ENCODE measurements at places on chromosomes 2 and 18.

DNA sequence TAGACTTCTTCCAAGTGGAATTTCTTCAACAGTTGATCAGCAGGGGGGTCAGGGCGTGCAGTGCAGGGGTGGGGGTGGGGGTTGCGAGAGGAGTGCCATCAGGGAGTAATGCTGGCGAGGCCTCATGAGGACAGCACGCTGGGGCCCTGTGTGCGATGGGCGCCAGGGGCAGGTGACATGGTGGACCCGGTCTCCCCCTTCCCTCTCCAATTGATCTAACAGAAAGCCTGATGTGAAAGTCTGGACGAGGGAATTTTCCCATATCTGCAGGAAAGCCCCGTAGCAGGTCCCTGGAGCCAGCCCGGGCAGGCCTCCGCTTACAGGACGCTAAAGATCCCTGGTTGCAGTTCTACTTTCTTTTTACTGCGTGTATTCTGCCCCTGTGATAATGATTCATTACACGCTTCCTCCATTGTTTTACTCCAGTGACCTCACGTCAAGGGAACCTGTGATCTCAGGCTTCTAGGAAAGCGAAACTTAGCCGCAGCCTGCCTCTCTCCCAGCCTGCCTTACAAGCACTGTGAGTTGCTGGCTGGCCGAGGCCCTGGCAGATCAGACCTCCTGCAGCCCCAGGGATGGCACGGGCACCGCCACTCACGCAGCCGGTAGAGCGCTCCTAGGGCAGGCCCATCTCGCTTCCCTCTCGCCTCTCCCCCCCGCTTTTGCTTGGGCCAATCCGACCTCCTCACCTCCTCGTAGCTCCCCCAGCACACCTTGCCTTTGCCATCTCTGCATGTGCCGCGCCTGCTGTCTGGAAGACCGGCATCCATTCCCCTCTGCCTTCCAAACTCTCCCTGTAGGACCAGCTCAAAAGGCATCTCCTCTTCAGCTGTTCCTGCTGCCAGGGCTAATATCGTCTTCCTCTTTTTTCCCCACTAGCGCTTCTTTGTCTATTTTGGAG, 19.2 kb downstream of the NEURL3 start:
- no peak for DNase-seq

DNA sequence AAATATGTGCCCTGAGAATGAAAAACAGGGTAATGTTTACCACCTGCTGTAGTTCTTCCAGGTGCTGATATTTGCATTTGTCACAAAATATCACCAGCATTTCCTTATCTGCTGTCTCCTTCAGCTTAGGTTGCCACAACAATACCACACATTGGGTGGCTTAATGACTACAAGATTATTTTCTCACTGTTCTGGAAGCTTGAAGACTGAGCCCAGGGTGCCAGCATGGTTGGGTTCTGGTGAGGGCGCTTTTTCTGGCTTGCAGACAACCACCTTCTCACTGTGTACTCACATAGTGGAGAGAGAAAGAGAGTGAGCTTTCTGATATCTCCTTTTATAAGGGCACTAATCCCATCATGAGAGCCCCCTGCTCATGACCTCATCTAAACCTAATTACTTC, 407.5 kb upstream of the RGPD4 start:
- no peak for DNase-seq

- DNase-seq = no peak
Observed at GRCh38 chr2:122249673-122250072, 494.2 kb downstream of the TSN start.

- DNase-seq = no peak
Observed at GRCh38 chr18:295756-296490, 28.1 kb upstream of the THOC1 start.

- no peak for DNase-seq
Observed at GRCh38 chr2:136394136-136395060, 276.4 kb upstream of the CXCR4 start.

GRCh38 chr2:219475278-219475677, 23.4 kb upstream of the GMPPA start:
- DNase-seq = no peak

GRCh38 chr18:69636529-69637301, 236.0 kb downstream of the DOK6 start:
- DNase-seq = no peak

GRCh38 chr2:221467610-221468009, 104.5 kb downstream of the EPHA4 start:
- no peak for DNase-seq

GRCh38 chr2:200738590-200738989, 73.1 kb upstream of the BZW1 start:
- DNase-seq = no peak

DNA sequence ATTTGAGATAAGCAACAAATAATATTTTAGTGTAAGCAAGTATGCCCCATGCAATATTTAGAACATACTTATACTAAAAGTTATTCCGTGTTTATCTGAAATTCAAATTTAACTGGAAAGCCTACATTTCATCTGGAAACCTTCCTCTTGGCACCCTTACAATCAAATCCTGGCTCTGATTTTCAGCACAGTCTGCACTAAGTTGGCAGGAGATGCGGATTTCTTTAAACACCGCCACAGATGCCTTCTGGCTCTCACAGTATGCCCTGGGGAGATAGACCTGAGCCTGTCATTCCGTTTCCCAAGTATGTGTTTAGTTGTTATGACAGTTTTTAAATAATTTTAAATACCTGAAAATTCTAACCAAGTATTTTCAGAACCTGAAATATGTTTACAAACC, 7.3 kb upstream of the MLPH start:
- peak; percentile 99 for DNase-seq

DNA sequence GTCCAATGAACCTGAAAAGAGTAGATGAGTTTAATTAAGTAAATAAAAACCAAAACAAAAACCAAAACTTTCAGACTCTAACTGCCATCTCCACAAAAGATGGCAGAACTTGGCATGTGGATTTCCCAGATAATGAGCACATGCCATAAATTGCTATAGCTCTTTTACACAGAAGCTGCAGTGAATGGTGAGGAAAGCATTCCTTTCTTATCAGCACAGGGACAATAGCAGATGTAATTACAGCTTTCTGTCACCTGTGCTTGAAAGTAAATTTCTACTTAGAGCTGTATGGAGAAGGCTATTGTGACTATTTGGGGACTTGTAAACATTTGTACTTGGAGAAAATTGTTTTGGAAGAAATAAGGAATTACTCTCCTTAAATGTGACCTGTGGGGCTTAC, 378.4 kb downstream of the RPRM start:
- DNase-seq = no peak

DNA sequence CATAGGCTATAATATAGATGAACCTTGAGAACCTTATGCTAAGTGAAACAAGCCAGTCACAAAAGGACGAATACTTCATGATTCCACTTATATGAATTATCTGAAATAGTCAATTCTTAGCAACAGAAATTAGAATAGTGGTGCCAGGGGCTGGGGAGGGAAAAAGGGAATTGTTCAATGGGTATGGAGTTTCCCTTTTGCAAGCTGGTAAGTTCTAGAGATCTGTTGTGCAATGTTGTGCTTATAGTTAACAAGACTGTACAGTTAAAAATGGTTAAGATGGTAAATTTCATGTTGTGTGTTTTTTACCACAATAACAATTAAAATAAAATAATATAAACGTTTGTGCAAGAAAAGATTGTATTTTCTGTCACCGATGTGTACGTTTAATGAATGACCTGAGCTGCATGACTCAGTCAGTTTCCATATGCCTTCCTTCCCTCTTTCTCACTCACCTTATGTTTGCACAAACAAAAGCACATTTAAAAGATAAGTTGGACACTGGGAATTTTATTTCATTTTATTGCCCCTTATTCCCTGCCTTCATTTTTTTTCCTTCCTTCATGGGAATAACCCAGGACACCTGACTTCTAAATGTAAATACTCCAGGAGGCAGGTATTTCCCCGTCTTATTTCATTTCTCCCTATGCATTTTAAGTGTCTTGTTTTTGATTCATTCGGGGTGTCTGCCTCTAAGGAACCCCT, 143.7 kb upstream of the TTC39C start:
- no peak for DNase-seq

GRCh38 chr2:118492335-118492734, 355.1 kb downstream of the EN1 start:
- DNase-seq = no peak

DNA sequence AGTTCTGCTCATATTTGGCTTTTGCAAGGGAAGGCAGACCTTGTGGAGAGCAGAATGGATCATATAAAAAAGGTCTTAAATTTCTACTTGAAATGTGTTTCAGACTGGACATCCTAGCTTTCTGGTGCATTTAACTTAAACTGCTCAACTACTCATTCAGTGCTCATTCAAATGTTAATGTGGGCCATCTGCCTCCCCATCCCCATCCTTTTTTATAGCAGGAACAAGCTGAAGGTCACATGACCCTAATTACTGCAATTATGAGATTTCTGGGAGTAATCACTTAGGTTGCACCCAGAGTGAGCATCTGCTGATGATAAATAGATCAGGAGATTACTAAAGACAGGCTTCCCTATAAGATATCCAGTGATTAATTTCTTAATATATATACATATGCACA, 96.1 kb downstream of the MAP2 start:
- DNase-seq = peak; percentile 44

Data from brain (organoid and tissue), 16 donors.